ENCODE measurements at places on chromosomes 2 and 18.

DNA sequence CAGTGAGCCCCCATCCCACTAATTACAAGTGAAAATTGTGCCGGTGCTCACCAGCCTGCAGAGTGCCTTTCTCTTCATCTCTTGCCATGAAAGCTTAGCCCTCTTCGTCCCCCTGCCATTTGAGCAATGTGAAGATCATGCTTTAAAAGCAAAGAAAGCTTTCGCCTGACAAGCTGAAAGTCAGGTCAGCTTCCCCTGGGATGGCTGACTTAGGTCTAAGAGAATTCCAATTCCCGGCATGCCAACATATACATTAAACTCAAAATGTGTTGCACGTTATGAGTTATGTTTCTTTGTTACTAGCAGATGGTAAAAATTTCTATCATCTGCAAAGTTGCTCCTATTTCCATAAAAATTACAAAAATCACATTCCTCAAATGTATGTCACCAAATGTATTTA is 129.8 kb downstream of the AFF3 start:
- DNase-seq = no peak

DNA sequence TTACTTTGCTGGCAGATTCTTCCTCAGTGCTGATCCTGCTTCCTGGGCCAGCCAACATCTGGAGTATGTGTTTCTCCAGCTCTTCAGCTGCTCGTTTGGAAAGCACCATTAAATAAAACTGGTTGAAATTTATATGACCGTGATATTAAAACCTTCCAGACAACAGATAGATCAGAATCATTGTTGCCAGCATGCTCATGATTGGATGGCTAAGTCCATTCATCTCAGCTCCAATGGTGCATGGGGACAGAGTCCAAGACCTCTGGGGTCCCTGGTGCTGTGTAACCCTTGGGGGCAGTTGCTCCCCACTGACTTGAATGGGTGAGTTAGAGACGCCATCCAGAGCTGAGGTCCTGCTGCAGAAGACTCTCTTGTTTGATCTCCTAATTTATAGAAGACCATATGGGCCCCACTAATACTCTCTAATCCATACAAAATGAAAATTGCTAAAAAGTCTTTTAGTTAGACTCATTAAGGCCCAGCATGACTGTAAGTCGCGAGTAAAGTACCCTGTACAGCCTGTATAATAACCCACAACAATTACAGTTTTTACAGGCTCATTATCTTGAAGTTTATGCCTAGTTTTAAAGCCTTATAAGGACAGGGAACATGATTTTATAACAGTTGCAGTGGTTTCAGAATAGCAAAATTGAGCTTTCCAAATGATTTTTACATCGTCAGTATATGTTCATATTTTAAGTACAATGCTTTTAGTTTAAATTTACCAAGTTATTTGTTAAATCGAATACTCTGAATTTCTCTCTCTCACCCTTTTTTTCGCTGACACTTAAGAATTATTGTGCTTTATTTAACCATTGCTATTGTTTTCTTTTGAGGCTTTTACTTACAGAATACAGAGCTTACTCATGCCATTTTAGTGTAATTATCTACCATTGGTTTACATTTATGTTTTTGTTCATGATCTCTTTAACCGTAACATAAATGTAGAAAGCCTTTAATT is 60.0 kb downstream of the CABLES1 start:
- DNase-seq = no peak

- DNase-seq = no peak
These were observed 126.8 kb downstream of the ZAP70 start for GRCh38 chr2:97840198-97840597.

GRCh38 chr2:79910643-79911042 is 393.9 kb downstream of the LRRTM1 start:
- no peak for DNase-seq

DNA sequence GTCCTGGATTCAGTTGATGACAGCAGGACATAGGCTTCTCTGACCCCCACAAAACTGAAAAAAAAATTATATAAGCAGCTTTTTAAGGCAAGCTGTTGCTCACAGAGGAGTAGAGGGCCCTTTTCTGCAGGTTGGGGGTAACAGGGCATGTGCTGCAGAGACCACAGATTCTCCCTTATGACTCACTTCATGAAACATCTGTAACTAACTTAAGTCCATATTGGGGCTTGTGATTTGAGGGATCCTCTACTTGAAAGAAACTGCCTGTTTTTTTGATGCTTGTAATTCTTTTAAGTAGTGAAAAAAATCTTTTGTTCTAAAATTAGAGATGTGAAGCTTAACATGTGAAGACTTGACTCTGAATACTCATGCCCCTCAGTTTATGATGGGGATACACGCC is 33.4 kb downstream of the XRCC5 start:
- peak; percentile 34 for DNase-seq

GRCh38 chr2:16526193-16526592 is 139.4 kb downstream of the CYRIA start:
- no peak for DNase-seq

DNA sequence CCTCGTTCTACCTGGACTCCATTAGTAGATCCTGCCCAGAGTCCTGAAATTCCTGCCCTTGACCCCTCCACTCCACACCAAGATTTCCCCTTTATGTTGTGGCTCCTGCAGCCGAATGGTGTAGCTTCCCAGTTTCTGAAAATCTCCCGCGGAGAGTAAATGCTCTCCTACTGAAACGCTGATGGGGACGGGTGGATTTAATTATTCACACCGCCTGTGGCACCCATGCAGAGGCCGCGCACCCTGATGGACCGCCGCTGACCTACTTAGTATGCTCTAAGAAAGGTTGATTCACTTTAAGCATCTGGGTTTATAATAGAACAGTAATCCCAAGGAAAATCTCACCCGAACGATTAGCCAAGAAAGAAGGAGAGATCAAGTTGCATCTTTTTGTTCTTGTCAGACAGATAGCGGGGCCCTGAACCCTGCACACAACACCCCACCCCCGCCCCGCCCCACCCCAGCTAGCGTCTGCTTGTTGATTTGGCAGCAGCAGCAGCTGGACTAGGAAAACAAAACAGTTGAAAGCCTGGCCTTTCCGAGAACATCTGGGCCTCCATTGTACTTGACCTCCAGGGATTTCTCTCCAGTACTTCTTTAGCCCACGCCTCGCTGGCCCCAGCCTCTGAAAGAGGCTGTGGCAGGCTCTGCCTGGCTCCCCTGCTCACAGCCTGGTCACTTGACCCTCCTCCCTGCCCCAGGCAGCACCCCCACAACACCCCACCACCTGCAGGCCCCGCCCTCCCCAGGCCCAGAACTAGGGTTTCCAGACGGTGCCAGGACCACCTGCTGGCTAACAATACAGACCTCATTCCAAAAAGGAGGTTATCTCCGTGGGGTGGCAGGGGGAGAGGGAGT is 53.6 kb downstream of the DPYSL5 start:
- DNase-seq = no peak

- DNase-seq = no peak
These were observed 150.4 kb upstream of the NXPH2 start for GRCh38 chr2:138930571-138930970.

DNA sequence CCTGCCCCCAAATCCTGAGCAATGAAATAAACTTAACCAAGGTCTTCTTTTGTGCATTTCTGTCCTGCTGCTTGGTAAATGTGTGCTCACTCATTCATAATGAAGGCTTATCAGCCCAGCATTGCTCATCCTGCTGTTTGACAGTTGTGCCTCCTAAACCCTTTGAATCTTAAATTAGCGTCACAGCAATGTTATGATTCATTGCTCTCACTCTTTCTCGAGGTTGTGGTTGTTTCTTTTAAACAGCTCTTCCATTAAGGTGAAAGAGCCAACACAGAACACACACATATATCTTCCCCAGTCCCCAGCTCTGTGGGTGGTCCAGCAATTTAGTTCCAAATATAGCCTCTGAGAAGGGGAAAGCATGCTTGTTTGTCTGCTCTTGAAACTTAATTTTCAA is 84.0 kb downstream of the EVA1A start:
- peak; percentile 19 for DNase-seq

GRCh38 chr2:230317366-230317765 is 9.6 kb upstream of the SP140L start:
- DNase-seq = no peak

- no peak for DNase-seq
These were observed 67.9 kb downstream of the CERS6 start for GRCh38 chr2:168524005-168524404.

DNA sequence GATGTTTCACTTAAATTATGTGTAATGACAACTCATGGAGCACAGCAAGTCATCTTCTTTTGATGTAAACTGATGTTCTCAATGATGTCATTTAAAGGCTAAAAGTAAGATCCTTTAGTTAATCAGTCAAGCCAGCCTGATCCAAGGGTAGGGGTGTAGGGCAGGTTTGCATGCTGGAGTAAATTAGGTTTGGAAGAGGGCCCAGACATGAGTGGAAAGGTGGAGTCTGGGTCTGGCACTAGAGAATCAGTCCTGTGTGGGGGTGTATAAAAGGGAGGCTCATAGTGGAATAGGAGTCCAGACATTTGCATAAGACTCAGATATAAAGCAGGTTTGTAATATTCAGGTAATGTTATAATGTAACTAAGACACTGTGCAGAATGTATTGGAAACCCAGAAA is 88.8 kb upstream of the NYAP2 start:
- DNase-seq = no peak

- no peak for DNase-seq
These were observed 28.6 kb upstream of the AP1S3 start for GRCh38 chr2:223865907-223866508.

- peak; percentile 54 for DNase-seq
These were observed 30.2 kb downstream of the LONRF2 start for GRCh38 chr2:100292022-100292580.

DNA sequence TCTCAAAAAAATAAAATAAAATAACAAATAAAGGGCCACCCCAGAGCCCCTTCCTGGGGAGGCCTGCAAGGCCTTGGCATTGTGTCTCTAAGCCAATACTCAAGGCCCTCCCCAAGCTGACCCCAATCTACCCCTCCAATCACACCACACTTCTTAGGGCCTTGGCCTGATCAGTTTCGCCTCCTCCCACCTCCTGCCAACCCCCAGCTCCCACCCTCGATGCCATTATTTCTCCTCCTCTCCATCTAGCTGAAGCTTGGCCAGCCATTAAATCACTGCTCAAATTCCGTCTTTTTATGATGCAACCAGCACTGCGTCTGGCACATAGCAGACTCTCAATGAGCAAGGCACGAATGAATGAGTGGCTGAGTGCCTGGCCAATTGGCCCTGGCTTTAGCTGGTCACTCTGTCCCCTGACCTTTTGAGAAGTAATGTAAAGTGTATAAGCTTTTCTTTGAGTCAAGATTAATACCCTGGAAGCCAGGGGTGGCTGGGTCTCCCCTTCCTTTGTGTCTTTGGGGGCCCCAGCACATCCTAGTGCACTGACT is 55.9 kb downstream of the SMAD7 start:
- DNase-seq = no peak

DNA sequence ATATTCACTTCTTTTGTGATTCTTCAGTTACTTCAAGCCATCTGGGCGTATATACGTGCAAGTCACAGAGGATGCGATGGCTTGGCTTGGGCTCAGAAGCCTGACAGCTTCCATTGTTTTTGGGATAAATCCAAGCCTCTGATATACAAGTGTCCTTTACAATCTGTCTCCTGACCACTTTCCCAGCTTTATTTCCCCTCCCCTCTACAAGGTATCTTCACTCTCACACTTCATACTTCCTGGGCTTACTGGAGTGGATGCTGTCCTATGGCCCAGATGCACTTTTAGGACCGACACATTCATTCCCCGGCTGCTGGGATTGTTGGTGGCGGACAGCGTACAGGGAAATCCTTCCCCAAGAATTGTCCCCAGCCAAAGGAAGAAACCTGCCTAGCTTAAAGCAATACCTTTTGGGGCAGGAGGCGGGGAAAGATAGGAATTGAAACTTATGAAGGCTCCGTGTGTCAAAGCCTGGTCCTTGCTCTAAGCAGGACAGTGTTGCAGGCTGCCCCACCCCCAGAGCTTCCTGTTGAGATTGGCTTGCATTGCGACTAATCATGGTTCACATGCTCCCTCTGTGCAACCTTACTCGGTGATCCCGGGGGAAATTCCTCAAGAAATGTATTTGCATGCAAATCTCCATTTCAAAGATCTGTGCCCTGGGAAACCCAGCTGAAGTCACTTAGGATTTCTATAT is 802.9 kb upstream of the ID2 start:
- no peak for DNase-seq

DNA sequence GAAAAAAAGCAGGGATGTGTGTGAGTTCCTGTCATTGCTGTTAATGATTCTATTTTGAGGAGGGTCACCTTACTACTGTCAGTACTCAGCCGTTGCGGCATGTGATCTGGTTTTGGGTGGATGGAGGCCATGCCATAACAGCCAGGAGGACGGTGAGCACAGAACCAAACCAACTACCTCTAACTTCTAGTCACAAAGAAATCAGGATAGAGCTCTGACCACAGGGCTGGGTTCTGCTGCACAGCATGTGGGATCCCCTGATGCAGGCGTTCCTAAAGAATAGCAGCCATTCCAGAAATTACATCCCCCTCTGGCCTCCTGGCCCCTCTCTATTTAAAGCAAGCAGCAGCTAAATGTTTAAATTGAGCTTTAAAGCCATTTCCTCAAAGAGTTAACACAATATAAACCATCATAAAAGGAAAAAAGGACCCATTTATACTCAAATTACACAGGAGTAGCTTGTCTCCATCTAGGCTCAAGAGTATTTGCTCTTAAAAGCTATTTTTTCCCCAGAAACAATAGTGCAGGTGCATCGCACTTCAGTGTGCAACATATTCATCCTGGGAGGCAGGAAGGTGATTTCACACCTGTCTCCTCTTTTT is 786.4 kb downstream of the RNF144A start:
- no peak for DNase-seq

DNA sequence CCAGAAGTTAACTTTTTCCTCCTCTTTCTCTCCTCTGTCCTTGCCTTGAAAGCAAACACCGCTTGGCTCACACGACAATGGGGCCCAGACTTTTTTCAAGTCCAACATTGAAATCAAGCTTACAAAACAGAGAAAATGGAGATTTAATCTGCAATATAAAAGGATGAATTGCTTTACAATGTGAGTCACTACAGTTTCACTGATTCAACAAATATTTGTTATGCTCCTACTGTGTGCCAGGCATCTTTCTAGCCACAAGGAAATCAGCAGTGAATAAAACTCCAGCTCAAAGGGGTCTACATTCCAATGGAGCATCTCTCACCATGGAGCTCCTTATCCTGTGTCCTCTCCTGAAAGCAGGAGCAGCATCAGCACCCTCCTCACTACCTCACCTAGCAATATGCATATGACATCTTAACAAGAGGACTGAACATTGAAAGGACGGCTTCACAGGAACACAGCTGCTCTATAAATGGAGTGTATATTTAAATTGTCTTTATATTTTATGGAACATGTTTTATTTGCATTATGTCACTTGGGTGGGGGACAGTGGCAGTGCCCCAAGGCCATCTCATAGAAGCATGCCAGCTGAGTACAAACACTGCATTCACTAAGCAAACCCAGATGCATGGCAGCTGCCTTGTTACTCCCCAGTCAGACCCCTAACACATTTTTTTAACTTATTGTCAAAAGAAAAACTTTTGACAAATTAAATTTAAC is 39.5 kb downstream of the PKDCC start:
- no peak for DNase-seq

DNA sequence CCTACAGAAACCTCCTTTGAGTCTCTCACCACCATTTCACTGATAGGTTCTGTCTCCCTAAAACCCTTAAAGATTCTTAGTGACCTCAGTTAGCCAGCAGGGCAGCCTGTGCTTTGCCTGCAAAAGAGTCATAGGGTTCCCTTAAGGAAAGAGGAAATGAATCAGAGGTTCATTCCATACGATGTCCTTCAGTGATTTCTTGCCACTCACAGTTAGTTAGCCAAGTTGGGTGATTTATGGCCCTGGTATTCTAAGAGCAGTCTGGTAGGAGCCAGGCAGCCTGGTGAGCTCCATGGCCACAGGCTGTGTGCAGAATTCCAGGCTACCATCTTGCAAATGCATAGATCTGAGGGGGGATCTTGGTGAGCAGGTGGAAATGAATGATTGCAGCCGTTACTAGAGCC is 18.7 kb upstream of the CCBE1 start:
- DNase-seq = peak; percentile 80

Measured in skeletal muscle cell (primary cell).